ENCODE measurements at places on chromosomes 2 and 18. TPM values are rescaled to one million over a fixed set of nuclear protein-coding genes. Genes with fewer than 3 reads are reported as not detected.

- no peak for DNase-seq
Observed at GRCh38 chr2:127081826-127082633, 24.9 kb downstream of the BIN1 start.

Gene CRYGC
- total RNA-seq: not detected

DNA sequence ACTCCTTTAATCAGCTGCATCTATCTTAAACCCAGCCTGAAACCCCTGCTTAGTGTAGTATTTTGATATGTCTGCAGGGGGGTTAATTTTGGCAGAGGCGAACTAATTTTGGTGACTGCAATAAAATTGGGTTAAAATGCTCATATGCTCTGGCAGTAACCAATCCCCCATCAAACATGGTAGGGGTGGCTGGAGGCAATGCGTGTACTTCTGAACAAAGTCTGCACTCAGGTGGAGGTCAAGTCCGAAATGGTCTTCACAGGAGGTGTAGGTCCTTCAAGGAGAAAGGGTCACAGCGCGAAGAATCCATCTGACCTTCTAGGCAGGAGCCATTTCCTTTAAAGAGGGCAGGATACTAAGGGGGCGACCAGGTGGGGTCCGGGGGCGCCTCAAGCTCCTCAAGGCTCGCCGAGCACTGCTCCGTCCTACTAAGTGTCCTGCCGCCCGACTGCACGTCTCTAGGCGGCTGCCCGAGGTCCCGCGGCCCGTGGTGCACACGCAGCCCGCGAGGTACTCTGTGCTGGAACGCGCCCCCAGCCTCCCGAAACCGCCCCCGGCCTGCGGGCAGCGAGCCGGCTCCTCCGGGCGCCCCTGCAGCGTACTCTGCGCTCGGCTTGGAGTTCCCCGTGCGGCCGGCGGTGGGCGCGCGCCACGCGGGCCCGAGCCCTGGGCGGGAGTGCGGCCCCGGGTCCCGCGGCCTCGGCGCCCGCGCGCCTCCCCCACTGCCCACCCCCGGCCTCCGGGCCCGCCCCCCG, 1.7 kb upstream of the LDLRAD4 start:
- peak; percentile 26 for DNase-seq

GRCh38 chr2:63658176-63658968, 69.6 kb downstream of the MDH1 start:
- DNase-seq: no peak

GRCh38 chr2:84652431-84652830, 136.1 kb downstream of the DNAH6 start:
- no peak for DNase-seq

Gene SERPINB11
- not detected for total RNA-seq

DNA sequence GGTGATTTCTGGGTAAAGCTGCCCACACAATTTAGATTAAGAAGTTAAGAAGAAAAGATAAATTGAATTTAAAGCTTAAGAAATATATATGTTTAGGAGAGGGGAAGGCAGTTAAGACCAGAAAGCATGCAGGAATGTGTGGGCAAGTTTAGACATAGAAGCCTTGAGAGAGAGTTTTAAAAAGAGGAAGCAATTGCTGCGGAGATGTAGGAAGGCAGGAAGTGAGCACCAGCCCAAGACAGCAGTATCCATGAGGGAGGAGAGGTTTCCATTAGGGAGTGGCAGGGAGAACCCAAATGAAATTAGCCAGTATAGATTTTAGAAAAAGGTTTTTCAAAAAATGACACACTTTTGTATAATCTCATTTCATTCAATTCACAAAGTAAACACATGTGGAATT, 24.3 kb downstream of the DSC2 start:
- DNase-seq: no peak

GRCh38 chr2:232502511-232502910, 14.9 kb upstream of the ECEL1 start:
- no peak for DNase-seq

All from MG63 (cell line).